ENCODE measurements at places on chromosomes 5 and 9. TPM values are rescaled to one million over a fixed set of nuclear protein-coding genes. Genes with fewer than 3 reads are reported as not detected.

The BASP1 gene
- 6.7 TPM for total RNA-seq

The EPB41L4B gene
- 71.4 TPM for total RNA-seq

The SLC34A3 gene
- not detected for total RNA-seq

GRCh38 chr5:4100739-4101138 is 505.1 kb downstream of the IRX1 start:
- no peaks in the 10 kb centered on the region for H3K27me3 ChIP-seq
- no peak overlapping the region for H3K4me3 ChIP-seq
- H3K4me1 ChIP-seq = no peaks in the 10 kb centered on the region
- H3K27ac ChIP-seq = no peak overlapping the region

DNA sequence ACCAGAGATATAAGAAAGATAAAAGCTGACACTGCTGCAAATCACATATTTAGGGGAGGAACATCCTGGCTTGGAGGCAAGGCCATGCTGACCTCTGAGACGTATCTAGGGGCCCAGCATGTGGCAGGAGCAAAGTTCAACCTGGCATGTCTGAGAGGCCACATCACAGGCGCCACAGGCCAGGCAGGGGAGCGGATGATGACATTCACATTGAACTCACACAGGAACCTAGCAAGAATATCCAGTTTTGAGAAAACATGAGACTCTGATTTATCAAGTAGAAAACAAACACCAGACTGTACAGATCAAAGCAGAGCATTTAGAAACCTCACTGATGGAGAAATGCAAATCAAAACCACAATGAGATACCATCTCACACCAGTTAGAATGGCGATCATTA is 64.2 kb upstream of the STK32A start:
- DNase-seq = peak; percentile 69
- H3K27me3 ChIP-seq = no peaks in the 10 kb centered on the region
- no peaks in the 10 kb centered on the region for H3K4me1 ChIP-seq
- peak overlapping the region; percentile 79 for H3K27ac ChIP-seq
- no peaks in the 10 kb centered on the region for H3K36me3 ChIP-seq
- no peak overlapping the region for H3K4me3 ChIP-seq

DNA sequence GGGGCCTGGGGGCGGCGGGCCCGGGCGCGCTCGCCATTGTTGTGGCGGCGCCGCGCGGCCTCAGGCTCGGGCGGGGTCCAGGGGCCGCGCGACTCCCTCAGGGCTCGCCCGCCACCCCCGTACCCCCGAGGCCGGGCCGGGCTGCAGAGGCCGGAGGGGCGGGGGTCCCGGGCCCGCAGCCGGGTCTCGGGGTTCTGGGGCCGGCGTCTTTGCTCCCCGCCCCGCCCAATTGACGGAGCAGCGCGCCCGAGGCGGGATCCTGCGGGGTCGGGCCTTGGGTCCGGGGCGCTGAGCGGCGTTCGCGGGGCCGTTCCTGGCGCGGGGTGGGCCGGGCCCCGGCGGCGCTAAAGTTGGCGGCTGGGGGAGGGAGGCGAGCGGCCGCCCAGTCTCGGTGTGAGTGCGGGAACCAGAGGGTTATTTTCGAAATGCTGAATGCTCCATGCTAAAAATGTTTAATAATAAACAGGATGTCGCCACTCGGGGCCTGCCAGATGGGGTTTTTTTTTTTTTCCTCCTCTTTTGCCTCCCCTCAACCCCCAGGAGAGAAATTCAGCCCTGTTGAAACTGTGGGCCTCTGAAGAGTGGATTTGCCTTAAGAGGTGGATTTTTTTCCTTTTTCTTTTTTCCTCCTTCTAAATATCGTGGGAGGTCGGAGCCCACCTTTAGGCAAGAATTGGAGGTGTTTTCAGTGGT is 724 bp downstream of the PRRC2B start:
- H3K27ac ChIP-seq = peak overlapping the region; percentile 99
- peak; percentile 52 for DNase-seq
- H3K4me1 ChIP-seq = peaks cover 37% of the 10 kb centered on the region
- H3K36me3 ChIP-seq = no peaks in the 10 kb centered on the region

DNA sequence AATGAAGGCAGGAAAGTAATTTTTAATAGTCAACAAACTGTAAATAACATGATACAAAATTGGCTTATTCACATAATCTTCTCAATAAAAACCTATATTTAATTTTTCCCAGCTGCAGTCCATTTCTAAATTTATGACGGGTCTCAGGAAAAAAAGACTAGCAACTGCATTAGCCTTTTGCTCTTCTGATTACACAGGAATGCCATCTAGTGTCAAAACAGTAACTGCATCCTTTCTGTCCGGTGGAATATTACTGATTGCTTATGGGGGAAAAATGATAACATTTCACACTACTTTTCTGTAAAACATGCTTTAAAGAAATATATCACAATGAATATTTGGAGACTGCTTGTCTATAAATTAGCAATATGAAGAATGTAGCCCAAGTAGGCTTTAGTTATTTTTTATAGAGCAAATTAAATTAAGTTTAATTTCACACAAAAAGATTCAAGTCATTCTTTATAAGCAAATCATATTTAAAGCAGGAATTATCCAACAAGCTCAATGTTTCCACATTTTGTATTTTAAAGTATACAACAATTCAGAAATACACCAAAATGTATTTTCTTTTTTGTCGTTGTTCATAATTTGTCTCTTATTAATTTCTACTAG is 534.7 kb downstream of the CDH10 start:
- DNase-seq = no peak
- H3K4me1 ChIP-seq = no peaks in the 10 kb centered on the region
- H3K27ac ChIP-seq = no peak overlapping the region
- H3K36me3 ChIP-seq = no peaks in the 10 kb centered on the region
- no peak overlapping the region for H3K4me3 ChIP-seq

DNA sequence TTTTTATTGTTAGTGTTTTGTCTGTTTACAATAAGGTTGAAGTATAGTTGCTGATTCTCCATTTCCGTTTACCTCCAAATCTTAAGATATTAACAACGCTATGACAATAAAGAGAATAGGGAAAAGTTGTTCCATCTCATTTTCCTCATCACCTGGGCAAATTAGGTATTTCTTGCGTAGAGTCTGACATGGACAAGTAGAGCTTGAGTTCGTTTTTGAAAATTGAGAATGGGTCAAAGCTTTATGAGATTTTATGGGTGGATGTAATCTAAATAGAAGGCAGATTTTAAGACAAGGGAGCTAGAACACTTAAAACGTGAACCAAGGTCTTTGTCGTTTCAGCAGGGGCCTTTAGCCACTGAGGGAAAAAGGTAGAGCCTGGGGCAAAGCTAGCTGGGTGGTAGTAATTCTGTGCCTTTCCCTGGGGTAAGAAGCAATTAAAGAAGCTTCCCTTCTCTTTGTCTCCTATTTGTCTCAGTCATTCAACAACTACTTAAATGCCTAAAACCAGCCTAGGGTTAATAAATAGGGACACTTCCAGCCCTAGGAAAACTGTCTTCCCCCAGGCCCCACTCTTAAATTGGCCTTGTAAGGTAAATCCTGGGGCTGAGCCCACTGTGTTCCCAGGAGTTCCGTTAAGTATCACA is 551 bp upstream of the CAAP1 start:
- H3K4me1 ChIP-seq = no peaks in the 10 kb centered on the region
- no peaks in the 10 kb centered on the region for H3K27me3 ChIP-seq
- peak overlapping the region; percentile 95 for H3K27ac ChIP-seq
- no peak for DNase-seq

DNA sequence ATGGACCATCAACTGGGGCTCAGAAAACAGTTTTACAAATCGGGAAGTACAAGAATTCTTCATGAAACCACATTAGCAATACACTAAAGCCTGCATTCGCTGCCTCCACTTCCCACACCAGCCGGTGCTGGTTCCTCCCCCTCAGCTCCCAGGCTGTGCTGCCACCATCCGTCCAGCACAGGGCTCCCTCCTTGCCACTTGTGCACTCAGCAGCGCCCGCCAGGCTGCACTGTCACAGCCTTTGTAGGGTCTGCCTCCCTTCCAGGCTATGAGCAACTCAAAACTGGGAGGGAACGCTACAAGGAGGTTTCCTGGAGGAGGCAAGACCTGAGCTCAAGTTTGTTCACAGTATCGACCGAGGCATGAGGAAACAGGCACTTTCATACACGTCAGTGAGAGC is 7.7 kb downstream of the MAPK9 start:
- no peaks in the 10 kb centered on the region for H3K4me1 ChIP-seq
- no peaks in the 10 kb centered on the region for H3K27me3 ChIP-seq
- no peak for DNase-seq

DNA sequence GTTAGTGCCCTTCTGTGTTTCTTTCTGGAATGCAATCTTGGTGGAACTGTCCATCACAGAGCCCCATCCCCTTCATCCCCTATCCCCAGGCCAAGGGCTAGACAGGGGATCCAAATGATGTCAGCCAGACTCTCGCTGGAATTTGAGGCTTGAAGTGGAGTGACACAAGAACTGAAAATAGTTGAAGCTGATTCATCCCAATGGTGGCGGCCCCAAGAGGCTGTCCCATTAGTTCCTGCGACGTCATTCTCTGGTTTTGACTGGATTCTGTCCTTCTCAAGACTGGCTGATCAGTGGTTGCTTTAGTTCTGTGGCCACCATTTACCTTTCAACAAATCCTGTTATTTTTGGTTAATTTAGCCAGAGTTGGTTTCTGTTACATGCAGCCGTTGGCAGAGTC is 59.9 kb downstream of the SUB1 start:
- no peaks in the 10 kb centered on the region for H3K36me3 ChIP-seq
- no peak for DNase-seq
- no peak overlapping the region for H3K4me3 ChIP-seq
- no peak overlapping the region for H3K27ac ChIP-seq
- no peaks in the 10 kb centered on the region for H3K4me1 ChIP-seq
- no peaks in the 10 kb centered on the region for H3K27me3 ChIP-seq
